ENCODE measurements at places on chromosomes 12 and 14. TPM values are rescaled to one million over a fixed set of nuclear protein-coding genes. Genes with fewer than 3 reads are reported as not detected.

KRT78 gene
- total RNA-seq = not detected

ARHGEF25 gene
- total RNA-seq = 14.3 TPM

MGP gene
- 231 TPM for total RNA-seq

ACSM4 gene
- total RNA-seq = not detected

ALDH1L2 gene
- 1.3 TPM for total RNA-seq

SLC7A8 gene
- 11.6 TPM for total RNA-seq

TROAP gene
- 0.67 TPM for total RNA-seq

TAS2R13 gene
- 0.27 TPM for total RNA-seq

IAPP gene
- total RNA-seq = not detected

GNPTAB gene
- 52.9 TPM for total RNA-seq

INHBC gene
- total RNA-seq = not detected

SMOC1 gene
- total RNA-seq = 1.8 TPM

ZDHHC22 gene
- not detected for total RNA-seq

HOXC9 gene
- total RNA-seq = not detected

FKBP11 gene
- total RNA-seq = 3.4 TPM

SLC5A8 gene
- total RNA-seq = not detected

RAB5B gene
- total RNA-seq = 111 TPM

RTL1 gene
- total RNA-seq = not detected

ORAI1 gene
- 9.6 TPM for total RNA-seq
